ENCODE measurements at places on chromosomes 12 and 14.

GRCh38 chr14:105853907-105854599 is 327.7 kb downstream of the TMEM121 start:
- no peak for DNase-seq

DNA sequence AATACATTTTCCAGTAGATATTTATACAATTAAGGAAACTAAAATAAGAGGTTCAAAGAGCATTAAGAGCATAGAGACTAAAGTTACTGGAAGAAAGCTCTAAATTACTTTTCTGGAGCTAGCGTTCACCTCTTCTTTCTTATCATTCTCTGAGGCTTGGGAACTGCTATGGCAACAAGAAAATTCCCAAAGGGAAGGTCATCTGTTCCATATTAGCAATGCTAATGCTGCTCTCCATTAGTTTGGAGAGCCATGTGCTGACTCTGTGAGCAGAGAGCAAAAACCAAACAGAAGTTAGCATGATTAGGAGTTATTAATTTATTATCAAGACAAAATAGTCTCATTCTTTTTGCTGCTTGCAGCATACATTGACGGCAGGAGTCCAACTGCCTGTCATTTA is 143.1 kb upstream of the SLC16A7 start:
- no peak for DNase-seq

- no peak for DNase-seq
Measured at GRCh38 chr12:22856178-22856577, 231.2 kb downstream of the ETNK1 start.

- no peak for DNase-seq
Measured at GRCh38 chr12:114998750-114999128, 314.8 kb upstream of the TBX3 start.

GRCh38 chr14:81388336-81388735 is 11.8 kb downstream of the STON2 start:
- DNase-seq = no peak

DNA sequence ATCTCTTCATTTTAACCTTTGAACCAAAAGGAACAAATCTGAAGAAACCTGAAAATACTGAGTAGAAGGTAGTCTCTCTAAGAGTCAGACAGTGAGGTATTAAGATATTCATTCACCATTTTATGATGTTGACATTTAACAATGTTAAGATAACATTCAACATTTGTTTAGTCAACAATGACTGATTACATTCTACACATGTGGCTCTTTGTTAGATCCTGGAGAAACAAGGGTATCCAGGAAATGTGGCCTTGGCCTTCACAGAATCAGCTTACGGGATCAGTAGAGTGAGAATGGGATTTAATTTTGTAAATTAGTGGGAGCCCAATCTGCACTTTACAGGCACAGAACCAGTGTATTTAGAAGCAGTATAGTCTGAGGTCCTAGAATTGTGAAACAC is 355.5 kb downstream of the KCNH5 start:
- DNase-seq = no peak

- DNase-seq = no peak
Measured at GRCh38 chr14:83347874-83348273, 1814.2 kb upstream of the SEL1L start.
